Stimulated activated effector memory CD8-positive, alpha-beta T cell treated with anti-CD3 and anti-CD28 coated beads, Interleukin-12 subunit alpha, Interleukin-12 subunit beta, amount 100 ng/mL, for 72 hours (primary cell): ENCODE measurements at places on chromosomes 6 and 20.

DNA sequence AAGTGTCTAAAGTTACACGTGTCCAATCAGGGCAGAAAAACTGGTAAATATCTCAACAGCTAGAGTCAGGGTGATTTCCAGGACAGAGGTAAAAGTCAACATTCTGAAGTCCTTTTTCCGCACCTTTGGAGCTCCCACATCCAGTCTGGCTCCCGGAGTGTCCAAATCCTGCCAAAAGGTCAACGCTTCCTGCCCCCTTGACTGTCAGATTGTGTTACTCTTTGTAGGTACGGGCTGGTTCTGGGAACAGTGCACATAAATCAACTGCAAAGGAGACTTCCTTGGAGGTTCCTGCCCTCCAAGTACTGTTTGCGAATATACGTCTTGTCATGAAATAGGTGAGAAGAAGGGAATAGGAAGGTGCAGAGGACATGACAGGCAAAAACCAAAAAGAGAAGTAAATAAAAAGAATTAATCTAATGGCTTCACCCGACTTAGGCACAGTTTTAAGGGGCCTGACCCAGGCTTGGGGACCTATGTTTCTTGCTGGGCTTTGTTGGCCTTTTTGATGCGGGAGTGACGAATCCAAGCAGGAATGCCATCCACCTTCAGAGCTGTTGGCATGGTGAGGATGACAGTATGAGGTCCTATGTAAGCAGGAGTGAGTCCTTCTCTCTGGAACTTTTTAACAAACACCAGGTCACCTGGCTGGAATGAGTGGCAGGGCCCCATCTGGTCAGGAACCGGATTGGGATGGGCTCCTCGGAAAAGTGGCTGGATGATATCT lies 155.4 kb downstream of the TRIM27 start:
- no peak for DNase-seq

GRCh38 chr6:52849137-52849536 lies 8.5 kb upstream of the GSTA5 start:
- DNase-seq, result no peak

GRCh38 chr6:27553123-27553904 lies 80.4 kb upstream of the ZNF184 start:
- DNase-seq, result no peak

GRCh38 chr6:135586388-135586787 lies 88.8 kb upstream of the AHI1 start:
- DNase-seq, result no peak

- DNase-seq, result no peak
Measured at GRCh38 chr6:44260451-44261297, 3.3 kb upstream of the SLC35B2 start.

DNA sequence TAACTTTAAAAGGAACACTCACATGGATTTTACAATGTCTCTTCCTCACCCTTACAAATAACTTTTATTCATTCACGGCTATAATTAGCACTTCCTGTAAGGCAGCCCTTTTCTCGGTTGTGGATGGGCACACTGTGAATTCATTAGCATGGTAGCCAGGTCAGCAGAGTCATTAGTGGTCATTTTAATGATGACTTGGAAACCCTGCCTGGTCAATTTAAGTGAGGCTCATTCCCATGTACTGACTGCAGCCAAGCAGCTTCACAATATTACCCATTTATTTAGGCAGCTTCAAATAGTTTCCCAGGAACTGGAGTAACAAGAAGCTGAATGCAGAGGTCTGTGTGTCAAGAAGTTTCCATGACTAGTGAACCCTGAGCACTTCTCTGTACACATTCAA lies 248.8 kb downstream of the KHDC1L start:
- no peak for DNase-seq

- DNase-seq, result peak; percentile 88
Measured at GRCh38 chr20:47487175-47487917, 14.3 kb upstream of the NCOA3 start.

DNA sequence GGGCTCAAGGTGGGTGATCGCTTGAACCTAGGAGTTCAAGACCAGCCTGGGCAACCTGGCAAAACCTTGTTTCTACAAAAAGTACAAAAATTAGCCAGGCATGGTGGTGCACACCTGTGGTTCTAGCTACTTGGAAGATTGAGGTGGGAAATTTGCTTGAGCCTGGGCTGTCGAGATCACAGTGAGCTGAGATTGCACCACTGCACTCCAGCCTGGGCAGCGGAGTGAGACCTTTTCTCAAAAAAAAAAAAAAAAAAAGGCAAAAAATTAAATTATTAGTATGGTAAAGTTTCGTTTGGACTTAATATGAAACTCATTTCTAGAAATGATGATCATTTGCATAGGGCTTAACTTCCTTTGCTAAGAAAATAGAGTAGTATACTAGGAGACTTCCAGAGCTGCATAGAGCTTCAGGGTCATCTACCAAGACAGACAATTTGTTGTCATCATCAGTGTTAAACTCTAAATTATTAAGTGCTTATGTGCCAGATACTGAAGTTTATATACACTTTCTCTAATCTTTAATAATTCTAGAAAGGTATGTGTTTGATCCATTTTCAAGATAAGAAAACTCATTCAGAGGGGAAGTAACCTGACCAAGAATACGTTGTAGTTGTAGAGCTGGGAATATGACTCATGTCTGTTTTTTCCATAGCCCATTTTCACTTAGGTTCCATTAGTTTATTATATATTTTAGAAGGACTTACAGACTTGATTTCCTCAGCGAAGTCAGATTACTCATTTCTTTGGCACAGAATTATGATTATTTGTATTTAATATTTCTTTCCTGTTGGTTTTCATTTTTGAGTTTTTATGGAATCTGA lies 84.5 kb downstream of the SLC16A10 start:
- DNase-seq, result no peak

GRCh38 chr6:165987483-165988301 lies 180.0 kb downstream of the TBXT start:
- no peak for DNase-seq

DNA sequence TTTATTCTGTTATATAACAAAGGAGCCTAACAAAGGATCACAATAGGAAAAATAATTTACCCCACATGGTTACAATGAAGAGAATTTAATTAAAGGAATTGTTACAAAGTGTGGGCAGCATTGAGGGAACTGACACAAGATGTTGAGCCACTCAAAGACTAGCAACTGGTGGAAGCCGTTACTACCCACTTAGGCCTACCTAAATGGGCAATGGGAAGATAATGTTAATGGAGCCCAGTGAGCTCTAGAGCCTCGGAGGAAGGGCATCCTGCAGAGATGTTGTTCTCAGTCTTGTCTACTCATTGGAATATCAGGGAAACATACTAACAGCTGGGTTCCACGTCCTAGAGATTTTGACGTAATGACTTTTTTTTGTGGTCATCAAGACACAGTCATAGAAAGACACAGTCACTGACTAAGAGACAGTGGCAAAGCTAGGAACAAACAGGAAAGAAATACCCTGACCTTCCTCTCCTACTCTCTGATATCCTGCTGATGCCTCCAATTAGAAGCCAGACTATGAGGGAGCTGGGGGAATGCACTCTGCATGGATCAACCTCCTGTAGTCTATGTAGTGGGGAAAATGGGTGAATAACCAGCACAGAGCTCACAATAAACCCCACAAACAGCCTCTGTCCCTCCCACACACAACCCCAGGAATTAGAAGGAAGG lies 523.8 kb upstream of the FLRT3 start:
- no peak for DNase-seq

DNA sequence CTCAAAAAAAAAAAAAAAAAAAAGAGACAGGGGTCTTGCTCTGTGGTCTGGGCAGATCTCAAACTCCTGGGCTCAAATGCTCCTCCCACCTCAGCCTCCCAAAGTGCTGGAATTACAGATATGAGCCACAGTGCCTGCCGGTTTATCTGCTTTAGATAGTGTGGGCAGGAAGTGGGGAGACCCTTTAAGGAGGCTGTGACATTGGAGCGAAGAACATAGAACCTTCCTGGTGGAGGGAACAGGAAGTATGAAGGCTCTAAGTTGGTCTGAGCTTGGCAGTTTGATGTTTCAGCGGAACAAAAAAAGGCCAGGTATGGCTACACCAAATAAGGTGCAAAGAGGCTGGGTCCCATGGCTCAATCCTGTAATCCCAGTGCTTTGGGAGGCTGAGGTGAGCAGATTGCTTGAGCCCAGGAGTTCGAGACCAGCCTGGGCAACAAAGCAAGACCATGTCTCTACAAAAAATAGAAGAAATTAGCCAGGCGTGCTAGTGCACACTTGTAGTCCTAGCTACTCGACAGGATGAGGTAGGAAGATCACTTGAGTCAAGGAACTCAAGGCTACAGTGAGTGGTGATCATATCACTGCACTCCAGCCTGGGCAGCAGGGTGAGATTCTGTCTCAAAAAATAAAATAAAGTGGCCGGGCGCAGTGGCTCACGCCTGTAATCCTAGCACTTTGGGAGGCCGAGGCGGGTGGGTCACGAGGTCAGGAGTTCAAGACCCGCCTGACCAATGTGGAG lies 8.7 kb upstream of the ZMYND8 start:
- DNase-seq, result no peak

DNA sequence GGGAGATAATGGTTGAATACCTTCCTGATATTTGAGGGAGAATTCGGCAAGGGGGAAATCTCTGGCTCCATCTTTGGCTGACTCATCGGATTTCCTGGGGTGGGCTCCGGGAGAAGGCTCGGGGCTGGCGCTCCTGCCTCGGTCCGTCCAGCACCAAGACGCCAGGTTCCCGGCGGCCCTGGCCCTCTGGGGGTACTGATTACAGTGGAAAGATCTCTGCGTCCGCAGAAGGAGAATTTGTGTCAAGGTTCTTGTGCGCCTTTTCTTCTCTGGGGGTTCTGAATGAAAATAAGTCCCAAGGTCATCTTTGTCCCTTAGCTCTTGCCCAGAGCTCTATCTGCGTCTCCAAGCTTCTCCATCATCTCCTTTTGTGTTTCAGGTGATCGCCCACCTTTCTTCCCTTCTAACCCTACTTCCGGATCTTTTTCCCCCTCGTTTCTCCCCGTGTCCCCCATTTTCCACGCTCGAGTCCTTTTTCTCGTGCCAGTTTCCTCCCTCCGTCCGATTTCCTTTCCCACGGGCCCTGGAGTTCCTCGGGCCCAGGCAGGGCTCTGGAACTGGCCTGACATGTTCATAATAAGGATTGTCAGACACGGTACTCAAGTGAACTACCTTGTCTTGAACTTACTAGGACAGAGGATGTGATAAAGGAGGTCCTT lies 11.6 kb downstream of the NRN1 start:
- no peak for DNase-seq
